ENCODE measurements at places on chromosomes 6 and 20.

GRCh38 chr6:132231121-132231884 is 170.0 kb downstream of the MOXD1 start:
- DNase-seq = no peak

- DNase-seq = no peak
These were observed 13.4 kb upstream of the SMIM8 start for GRCh38 chr6:87308970-87309369.

DNA sequence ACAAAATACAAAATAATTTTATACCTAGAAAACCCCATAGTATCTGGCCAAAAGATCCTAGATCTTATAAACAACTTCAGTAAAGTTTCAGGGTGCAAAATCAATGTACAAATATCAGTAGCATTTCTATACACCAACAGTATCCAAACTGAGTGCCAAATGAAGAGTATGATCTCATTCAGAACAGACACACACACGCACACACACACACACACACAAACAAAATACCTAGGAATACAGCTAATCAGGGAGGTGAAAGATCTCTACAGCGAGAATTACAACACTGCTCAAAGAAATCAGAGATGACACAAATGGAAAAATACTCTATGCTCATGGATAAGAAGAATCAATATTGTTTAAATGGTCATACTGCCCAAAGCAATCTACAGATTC is 49.2 kb downstream of the TOMM6 start:
- DNase-seq = no peak

DNA sequence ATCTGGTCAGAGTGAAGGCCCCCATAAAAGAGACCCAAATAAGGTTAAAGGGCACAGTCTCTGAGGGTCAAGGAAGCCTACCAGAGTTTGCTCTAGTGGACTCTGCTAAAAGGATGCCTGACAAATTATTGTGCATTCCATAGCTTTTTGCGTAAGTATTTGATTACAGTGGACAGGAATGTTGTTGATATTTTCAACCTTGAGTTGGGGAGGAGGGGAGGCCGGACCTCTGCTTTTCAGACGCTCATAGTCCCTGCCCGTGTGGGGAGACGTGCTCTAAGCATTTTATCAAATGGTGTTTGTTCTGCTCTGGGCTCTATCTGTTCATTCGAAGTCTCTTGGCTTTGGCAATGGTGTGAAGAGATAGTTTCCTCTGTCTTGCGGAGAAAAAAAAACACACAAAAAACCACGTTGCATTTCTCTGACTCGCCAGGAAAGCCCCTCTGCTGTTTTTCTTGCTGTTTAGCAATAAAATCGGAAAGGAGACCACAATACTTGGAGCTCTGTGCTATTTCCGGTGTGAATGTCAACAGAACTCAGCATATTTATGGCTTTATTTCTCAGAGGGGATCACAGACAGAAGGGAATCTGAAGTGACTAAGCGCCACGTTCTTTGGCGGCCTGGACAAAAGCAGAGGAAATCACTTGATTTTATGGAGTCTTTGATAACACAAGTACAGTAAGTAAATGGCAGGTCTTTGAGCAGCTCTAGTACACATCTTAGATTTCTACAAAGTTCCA is 159.8 kb downstream of the ZFP64 start:
- DNase-seq = no peak

- DNase-seq = no peak
These were observed 59.0 kb upstream of the RNF146 start for GRCh38 chr6:127207591-127208120.

- DNase-seq = no peak
These were observed 39.8 kb upstream of the CENPW start for GRCh38 chr6:126300126-126300525.

DNA sequence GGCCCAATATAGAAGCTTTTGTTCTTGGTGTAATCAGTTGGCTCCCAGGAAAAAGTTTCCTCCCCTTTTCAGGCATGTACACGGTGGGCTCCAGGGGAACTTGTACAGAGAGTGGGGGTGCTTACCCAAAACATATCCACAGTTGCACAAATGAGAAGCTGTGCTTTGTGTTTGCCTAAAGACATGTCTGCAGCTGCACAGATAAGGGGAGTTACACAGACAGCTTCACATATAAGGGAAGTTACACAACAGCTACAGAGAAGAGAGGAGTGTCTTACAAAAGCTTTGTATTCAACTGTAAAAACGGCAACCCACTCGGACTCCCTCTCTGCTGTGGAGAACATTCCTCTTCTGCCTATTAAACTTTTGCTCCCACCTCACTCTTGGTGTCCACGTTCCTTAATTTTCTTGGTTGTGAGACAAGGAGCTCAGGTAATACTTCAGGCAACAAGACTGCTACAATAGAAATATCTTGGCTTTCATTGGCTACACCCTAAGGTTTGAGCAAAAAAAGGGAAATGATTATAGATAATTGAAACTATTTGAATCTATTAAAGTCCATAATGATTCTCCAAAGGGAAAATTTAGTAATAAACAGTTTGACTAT is 7.4 kb upstream of the PNRC1 start:
- no peak for DNase-seq

GRCh38 chr6:90297867-90298381 is 1.3 kb upstream of the BACH2 start:
- no peak for DNase-seq

GRCh38 chr6:167574431-167575151 is 249.7 kb downstream of the TTLL2 start:
- no peak for DNase-seq

- peak; percentile 40 for DNase-seq
These were observed at the start of gene IRF4 for GRCh38 chr6:391559-392440. IRF4 (plus strand) TSS chr6:391752; CDS start chr6:393153, 1,401 bp downstream.

- no peak for DNase-seq
These were observed 30.5 kb downstream of the GRM4 start for GRCh38 chr6:34115403-34115795.

- no peak for DNase-seq
These were observed 21.1 kb downstream of the ENPP1 start for GRCh38 chr6:131828951-131829350.

DNA sequence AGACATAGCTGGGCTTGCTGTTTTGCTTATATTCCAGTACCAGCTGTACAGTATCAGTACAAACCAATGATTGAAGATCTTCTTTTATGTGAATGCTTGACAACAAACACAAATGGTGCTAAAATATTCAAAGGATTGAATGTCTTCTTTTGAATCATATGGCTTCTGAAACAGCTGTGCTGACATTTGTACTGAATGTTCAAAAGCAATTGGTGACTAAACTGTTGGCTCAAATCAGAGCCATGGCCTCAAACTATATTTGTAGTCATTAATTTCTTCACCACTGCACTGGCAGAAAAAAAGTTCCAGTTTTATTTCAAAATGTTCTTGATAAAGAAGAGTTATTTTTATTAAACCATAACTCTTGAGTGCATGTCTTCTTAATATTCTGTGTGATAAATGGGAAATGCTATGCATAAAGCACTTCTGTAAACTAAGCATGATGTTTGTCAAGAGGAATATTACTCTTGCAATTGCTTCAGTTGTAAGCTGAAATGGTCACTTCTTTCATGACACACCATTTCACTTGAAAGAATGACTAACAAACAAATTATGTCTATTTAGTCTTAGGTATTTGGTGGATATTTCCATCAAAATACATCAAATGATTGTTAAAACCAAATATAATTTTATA is 45.9 kb upstream of the CENPW start:
- no peak for DNase-seq

- no peak for DNase-seq
These were observed 213.9 kb downstream of the KCNQ5 start for GRCh38 chr6:72835749-72836148.

GRCh38 chr6:14501914-14502313 is 384.3 kb downstream of the CD83 start:
- DNase-seq = no peak

DNA sequence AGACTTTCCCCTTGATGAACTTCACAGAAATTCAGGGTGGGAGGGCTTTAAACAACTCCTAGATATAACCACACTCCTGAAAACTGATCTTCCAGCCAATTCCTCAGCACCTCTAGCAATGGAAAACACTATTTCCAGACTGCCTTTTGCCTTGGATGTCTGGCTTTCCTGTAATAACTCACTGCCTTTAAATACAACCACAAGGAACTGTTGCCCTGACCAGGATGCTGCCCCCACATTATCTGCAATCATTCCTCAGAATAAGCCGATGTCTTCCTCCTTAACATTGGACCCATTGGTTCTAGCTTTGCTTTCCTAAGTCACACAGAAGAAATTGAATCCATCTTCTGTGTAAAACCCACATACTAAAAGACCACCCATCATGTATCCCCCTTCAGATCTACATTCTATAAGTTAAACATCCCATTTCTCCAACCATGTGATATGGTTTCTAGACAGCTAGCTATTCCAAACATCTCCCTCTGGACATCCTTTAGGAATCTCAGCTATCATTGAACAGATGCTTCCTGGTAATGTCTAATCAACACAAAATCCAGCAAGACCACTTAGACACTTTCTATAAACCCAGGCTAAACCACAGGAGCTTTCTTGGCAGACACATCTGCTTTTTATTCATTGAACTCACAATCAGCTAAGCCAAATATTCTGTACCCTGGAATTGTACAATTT is 95.9 kb upstream of the KCNQ5 start:
- DNase-seq = no peak

DNA sequence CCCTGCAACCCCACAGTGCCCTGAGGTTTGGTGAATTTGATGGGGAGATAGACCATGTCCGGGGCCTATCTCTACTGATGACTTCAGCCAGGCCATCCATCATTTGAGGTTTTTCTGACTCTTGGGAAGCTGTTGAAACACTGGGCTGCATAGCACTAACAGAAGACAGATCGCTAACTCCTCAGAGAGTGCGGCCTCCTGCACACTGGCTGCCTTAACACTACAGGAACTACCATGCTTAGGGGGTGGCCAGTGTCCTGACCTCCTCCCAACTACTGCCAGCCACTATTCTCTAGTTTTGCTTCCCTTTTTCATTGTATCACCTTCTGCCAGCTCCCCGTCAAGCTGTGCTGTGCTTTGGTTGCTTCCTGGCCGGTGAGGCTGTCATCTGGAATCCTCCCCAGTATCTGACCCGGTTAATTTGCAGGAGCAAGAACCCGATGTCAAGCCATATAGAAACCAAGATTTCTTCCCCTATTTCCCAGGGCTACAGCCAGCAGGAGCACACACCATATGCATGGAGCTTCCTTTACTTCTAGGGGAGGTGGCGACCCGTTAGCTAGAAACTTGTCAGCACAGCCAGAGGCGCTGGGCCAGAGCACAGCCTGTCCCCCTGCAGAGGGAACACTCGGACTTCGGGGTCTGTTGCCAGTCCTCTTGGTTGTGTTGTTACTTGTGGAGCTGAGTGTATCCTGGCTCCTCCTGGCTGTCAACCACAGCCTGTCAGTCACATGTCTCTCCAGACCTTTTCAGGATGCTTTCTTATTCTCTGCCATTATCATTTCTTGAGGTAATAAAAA is 57.3 kb upstream of the TRAF3IP2 start:
- no peak for DNase-seq

DNA sequence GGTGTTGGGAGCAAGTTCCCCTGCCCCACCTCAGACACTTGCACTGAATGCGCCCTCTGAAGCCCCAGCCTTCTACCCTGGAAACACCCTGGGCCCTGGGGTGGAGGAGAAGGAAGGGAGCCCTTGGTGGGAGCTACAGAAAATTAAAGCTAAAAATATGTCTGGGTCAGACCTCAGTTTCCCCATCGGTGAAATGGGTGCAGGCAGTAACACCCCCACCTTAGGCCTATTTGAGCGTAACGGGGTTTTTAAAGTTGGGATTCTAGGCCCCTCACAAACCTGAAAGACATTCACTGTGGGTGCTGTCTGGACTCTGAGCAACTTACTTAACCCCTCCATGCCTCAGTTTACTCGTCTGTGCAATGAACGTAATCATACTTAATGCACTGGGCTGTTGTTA is 19.3 kb upstream of the CDH22 start:
- DNase-seq = no peak

GRCh38 chr20:58096880-58097423 is 131.5 kb downstream of the ANKRD60 start:
- DNase-seq = no peak

DNA sequence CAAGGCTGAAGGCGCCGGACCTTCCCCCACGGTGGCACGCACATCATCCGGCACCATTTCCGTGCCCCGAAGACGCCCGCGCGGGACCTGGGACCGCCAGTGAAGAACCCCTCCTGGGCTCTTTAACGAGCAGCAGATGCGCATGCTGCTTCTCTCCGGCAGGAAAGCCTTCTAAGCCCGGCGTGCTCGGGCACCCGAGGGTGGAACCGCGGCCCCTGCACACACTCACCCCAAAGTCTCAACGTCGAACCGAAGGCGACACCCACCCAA is 240 bp downstream of the FOXQ1 start:
- no peak for DNase-seq

- DNase-seq = no peak
These were observed 16.6 kb downstream of the NRSN2 start for GRCh38 chr20:363319-364078.

DNA sequence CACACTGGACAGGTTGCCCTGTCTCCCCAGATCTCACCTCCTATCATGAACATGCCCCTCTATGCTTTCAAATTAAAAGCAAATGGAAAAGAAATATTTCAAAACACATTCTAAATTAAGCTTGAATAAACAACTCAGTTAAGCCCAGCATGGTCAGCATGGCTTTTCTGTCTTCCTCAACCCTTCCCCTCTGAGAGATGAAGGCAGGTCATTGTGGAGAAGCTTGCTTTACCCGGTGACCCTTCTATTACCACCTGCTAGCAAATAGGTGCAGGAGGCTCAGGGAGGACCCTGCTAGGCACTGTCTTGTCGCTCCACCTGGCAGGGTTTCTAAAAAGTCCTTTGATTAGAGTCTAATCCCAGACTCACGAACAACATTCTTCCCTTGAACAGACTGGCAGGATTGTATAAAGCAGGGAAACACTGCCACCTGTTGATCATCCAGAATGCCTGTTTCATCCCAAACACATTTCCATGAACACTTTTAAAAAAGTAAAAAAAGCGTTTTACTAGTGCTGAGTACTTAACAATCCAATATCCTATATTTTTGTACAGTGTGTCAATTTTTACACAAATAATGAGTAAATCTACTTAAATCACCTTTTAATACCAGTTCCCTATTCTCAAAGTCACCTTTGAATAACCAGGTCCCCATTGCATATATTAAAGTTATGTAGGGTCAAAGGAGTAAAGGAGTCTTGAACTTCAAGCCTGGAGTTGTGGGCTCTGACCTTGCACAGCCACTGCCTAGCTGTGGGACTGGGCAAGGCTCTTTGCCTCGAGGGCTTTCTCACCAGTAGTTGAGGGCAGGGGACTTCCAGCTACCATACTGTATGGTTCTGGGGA is 75.5 kb downstream of the GPR6 start:
- DNase-seq = no peak
